ENCODE measurements at places on chromosomes 6 and 20.

DNA sequence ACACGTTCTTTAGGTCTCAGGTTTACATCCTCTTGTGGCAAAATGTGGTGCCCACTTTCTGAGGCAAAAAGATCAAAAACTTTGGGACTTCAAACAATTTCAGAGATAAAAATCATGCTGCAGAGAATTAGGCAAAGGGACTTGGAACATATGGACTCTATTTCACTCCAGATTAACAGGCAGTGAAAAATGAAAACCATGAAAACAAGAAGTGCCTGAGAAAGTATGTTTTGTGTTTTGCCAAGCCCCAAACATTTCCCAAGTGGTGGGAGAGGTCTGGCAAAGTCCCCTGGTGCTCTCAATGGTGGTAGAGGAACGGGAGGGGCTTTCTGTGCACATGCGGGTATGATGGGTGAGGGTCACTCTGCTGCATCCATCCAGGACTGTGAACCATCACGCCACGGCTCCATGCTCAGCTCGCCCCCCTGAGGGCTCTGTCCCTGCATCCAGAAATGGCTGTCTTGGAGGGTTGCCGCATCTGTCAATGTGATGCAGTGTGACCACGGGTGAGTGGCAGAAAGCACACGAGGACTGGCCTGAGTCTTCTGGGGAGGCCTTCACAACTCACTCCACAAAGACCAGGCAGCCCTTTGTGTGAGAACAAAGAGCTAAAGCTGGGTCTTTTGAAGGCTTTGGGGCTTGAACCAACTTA, 43.2 kb upstream of the TBC1D7 start:
- no peak for DNase-seq

GRCh38 chr20:23036371-23036770, 1.3 kb downstream of the SSTR4 start:
- DNase-seq, result no peak

GRCh38 chr20:38499366-38499765, 26.7 kb downstream of the RALGAPB start:
- no peak for DNase-seq

DNA sequence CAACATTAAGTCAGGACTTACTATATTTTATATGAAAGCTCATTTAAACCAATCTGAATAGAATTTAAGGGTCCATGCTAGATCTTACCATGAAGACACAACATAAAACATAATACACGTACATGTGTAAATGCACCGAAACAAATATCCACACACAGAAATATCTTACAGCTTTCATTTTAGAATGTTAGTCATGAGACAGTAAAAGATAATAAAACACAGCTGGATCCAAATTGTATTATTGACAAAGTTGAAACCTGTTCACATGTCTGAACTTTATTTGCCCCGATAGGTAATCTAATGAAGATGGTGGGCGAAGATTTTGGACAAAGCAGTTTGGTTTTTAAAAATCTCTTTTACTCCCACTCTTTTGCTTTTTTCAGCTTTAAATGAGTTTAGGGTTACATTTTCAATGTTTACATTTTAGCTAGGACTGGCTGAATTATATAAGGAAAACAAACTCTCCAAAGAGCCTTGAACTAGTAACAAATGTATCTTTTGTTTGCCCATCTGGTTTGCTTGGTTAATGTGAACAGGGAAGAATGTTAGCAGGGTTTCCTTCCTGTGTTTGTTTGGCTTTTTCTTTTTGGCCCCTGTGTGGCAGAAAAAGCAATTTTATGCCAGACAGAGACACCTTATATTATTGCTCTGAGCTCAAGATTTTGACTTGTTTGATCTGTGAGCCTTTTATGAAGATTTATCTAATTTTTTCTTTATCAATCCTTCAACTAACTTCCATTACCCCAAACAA, 5.1 kb upstream of the TMEM181 start:
- no peak for DNase-seq

DNA sequence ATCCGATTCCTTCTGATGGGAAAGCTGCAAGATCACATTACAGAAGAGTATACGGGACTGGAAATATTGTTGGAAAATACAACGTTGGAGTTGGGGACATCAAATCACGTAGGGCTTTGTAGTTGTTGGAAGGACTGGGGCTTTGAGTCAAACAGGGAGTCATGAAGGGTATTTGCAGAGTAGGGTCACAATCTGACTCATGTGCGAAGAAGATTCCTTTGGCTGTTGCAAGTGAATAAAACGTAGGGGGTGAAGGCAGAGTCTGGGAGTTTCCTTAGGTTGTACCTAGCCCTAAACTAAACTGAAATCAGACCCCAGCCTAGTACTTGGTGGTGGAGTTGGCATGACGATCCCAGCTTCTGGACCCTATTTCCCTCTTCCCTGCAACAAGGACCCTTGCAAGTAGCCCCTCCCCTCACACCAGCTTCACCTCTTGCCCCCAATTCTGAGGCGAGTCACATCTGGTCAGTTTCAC, 32.3 kb downstream of the SNX5 start:
- no peak for DNase-seq

- no peak for DNase-seq
Observed at GRCh38 chr6:121759370-121759769, 323.9 kb downstream of the GJA1 start.

- DNase-seq, result no peak
Observed at GRCh38 chr6:43939281-43940070, 169.5 kb downstream of the VEGFA start.

GRCh38 chr20:17960927-17961586, 7.5 kb downstream of the SNX5 start:
- no peak for DNase-seq

- DNase-seq, result no peak
Observed at GRCh38 chr6:30810813-30811339, 66.5 kb upstream of the IER3 start.

- DNase-seq, result no peak
Observed at GRCh38 chr6:1598886-1599285, 10.8 kb upstream of the FOXC1 start.

- no peak for DNase-seq
Observed at GRCh38 chr20:7765221-7765620, 175.0 kb downstream of the HAO1 start.

GRCh38 chr6:16800942-16801341, 39.7 kb upstream of the ATXN1 start:
- no peak for DNase-seq

- no peak for DNase-seq
Observed at GRCh38 chr6:79824202-79824601, 123.2 kb downstream of the ELOVL4 start.

DNA sequence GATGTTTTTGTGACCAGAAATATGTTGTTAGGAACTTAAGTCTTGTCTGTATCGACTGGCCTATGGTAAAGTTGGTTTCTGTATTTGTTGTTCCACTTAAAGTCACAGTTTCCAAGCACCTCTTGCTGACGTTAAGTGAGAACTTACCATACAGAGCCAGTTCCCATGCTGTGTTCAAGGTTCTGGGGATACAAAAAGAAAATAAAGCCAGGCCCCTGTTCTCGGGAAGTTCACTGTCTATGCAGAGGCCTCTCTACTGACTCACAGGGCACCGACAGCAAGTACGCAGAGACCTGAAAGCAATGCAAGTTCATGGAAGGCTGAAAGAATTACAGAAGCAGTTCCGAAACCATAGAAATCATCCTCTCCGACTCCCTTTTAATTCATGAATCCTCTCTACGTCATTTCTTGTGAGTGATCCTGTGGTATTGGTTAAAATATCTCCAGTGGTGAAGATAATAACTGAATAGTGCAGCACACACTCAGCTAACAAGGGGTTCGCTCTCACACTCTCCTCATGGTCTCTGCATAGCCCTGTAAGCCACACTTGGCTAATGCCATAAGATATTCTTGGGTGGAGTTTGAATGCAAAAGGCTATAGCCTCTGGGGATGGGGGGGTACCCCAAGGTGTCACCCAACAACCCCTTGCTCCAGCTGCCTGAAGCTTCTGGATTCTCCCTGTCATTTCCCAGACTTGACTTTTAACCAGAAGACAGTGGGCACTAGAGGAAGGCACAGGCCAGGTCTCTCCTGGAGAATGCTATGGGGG, 91.2 kb upstream of the EXOC2 start:
- no peak for DNase-seq

DNA sequence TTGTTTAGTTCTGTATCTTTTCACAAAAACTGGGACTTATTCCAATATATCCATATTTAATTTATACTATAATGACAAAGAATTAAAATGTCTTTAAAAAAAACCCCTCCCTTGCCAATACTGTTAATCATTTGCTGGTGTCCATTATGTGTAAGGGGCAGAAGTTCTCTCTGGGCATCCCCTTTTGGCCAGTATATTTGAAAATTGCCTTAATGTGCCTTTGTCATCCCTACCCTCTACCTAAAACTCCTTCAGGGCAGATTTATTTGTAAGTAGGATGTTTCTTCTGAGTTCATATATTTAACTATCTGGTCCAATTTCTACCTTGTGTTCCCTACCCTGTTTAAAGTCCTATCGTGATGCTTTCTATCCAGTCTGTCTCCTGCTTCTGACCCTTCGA, 62.9 kb downstream of the ARHGAP18 start:
- no peak for DNase-seq

DNA sequence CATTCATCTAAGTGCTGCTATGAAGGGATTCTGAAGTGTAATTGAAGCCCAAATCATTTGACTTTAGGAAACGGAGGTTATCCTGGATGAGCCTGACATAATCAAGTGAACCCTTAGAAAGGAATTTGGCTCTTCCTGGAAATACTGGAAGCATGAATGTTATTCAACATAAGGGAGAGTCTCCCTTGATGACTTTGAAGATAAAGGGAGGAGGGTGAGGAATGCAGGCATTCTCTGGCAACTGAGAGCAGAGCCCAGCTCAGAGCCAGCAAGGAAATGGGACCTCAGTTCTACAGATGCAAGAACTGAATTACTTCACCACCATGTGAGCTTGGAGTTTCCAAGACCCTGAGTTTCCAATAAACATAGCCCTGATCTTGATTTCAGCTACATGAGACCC, 168.2 kb downstream of the DLL1 start:
- DNase-seq, result no peak

GRCh38 chr6:44732243-44732642, 344.7 kb downstream of the CDC5L start:
- DNase-seq, result no peak

DNA sequence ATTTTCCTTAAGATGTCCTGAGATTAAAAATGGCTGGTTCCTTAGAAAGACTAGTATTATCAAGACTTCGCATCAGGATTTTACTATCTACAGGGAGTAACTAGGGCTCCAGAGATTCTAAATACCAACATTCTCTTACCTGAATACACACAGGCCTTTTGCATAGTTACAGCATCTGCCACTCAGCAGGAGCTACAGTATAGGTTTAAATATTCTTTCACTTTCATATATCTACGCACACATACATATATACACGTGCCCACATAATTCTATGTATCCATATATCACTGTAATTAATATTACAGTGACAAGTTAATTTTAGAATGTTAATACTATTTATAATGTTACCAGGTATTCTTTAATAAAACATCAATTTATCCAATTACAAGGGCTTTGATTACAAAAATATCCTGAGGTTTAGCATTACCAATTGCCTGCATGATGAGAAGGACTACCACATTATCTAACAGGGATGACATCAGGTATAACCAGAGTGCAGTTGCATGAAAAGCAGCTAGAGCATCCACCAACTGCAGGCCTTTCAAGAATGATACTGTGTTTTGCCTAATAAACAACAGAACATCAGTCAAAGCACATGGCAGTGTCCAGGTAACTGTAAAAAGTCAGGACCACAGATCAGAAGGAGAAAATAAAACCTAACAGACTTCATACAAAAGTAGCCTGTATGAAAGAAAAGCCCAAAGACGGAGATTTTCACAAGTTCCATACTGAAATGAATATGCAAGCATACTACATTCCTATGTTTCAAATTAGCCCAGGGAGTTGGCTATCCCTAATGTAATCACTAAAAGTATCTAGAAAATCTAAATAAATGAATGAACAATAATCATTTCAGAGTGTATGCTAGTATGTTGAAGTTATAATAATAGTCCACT, 268.7 kb downstream of the PTPRK start:
- no peak for DNase-seq

GRCh38 chr6:99745651-99746050, 139.0 kb downstream of the PRDM13 start:
- DNase-seq, result no peak

DNA sequence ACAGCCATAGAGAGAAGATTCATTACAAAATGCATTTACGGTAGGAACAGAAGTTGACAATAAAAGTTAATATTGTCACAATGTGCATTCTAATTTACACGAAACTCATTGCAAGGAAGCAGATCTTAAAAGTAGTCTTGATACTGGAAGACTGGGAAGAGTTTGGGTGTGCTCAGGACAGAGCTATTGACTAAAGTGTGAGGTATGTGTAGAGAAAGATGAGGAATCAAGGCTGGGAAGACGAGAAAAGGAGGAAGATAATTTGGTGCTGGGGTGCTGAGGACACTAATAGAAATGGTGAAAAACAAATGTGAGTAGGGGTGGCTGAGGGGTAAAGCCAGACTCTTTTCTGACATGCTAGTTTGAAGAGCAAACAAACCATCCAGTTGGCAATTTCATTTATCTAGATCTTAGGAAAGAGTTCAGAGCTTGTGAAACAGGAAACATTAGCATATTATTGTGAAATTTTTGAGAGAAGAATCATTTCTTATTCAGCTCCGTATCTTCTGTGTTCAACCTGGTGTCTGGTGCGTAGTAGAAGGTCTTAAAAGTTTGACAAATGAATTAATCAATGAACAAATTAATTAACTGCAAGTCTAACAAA, 72.7 kb downstream of the ELOVL4 start:
- DNase-seq, result no peak

DNA sequence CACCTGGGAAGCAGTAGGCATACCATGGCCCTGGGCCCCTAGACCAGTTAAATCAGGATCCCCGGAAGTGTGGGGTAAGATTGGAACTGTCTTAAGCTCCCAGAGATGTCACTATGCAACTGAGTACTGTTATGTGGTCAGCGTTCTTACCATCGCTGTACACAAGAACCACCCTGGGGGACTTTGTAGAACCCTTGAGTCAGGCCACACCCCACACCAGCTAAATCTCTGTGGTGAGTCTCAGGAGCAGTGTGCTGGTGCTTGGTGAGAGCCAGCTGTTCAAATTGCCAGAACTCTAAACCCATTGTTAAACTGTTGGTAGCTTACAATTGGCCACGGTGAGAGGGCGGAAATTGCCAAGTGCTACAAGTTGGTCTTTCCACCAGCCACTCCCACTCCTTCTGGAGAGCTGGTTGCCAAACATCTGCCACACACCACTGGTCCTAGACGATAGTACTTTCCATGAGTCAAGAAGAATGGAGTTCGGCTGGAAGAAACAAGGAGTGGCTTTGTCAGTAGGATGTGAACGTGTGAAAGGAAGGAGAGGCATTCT, 80.5 kb upstream of the SYNDIG1 start:
- no peak for DNase-seq

DNA sequence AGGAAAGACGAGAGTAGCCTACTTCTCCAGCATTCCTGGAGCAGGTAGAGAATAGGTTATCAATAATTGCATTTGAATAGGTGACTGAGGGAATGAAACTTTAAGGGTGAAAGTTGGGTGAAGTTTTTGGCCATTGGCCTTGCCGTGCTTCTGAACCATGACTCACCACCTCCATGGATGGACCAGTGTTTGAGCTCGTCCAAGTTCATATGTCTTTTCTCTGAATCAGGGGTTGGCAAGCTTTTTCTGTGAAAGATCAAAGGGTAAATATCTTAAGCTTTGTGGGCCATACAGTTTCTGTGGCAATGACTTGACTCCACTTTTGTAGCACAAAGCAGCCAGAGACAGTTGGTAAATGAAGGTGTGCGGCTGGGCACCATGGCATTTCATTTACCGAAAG, 31.8 kb downstream of the SNRNP48 start:
- DNase-seq, result no peak

Measured in NCI-H446 (cell line).